ENCODE measurements at places on chromosomes 16 and 17. TPM values are rescaled to one million over a fixed set of nuclear protein-coding genes. Genes with fewer than 3 reads are reported as not detected.

Gene TK1
- 188 TPM for total RNA-seq

Gene SUPT4H1
- 114 TPM for total RNA-seq

Gene KCNJ18
- total RNA-seq: not detected

Gene SYT17
- total RNA-seq: not detected

Gene AIPL1
- not detected for total RNA-seq

Gene NPIPB6
- 1.8 TPM for total RNA-seq

Gene NOL3
- total RNA-seq: 20.1 TPM

Gene UTS2R
- total RNA-seq: not detected

Data from activated CD4-positive, alpha-beta memory T cell treated with anti-CD3 and anti-CD28 coated beads for 36 hours (primary cell).